Stimulated activated CD4-positive, alpha-beta T cell treated with anti-CD3 and anti-CD28 coated beads, TNF-alpha, amount 100 ng/mL, for 1 hour (primary cell): ENCODE measurements at places on chromosomes 2 and 18.

DNA sequence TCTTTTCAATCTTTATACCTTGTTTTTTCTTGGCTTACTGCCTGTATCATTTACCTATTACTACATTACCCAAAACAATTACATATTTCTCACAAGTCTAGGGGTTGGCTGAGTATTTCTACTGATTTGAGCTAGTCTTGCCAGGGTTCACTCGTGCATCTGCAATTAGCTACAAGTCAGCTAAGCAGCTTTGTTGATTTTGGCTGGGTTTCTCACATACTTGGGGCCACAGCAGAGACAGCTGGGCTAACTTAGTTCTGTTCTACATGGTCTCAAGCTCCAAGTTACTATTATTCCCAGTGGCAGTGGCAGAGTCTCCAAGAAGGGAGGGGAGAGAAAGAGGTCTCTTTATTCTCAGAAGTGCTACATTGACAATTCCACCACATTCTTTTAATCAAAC lies 54.7 kb upstream of the SP5 start:
- no peak for DNase-seq

- no peak for DNase-seq
Observed at GRCh38 chr2:28447086-28447485, 48.8 kb upstream of the PLB1 start.

- DNase-seq = no peak
Observed at GRCh38 chr18:78046631-78047030, 797.0 kb downstream of the GALR1 start.

DNA sequence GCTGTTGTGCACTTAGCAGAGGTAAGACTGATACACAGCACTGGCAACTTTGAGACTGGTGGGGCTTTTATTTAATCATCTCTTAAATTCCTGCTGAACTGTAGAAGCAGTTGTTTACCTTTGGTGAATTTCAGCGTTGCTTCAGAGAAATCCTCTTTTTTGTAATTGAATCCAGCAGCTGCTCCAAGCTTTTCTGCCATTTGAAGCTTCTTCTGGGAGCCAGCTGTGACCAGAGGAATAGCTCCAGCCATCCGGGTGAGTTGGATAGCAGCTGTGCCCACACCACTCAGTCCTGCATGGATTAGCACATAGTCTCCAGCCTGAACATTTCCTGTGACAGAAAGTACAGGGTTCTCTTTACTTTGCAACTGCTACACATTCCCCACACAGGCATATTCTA lies 3.9 kb downstream of the TP53I3 start:
- no peak for DNase-seq

DNA sequence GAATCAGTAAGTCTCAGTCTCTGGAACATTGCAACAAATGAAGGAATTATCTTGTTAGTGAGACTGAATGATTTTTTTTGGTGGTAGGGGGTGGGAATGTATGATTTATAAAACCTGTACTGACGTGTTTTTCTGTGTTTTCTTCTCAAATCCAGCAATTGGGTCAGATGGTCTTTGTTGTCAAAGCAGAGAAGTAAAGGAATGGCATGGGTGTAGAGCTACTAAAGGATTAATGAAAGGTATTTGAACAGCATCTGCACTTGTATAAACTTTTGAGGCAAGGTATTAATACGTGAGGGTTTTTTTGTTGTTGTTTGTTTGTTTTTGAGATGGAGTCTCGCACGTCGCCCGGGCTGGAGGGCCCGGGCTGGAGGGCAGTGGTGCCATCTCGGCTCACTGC lies 10.7 kb downstream of the DDX1 start:
- DNase-seq = no peak

DNA sequence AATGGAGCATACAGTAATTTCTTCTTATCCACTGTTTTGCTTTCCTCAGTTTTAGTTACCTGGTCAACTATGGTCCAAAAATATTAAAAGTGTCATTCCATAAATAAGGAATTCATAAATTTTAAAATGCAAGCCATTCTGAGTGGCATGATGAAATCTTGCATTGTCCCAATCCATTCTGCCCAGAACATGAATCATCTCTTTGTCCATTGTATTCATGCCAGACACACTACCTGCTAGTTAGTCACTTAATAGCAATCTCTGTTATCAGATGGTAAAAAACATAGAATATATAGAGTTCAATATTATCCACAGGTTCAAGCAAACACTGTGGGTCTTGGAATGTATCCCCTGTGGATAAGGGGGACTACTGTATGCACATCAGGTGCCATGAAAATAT lies 872.2 kb upstream of the NXPH2 start:
- no peak for DNase-seq

- DNase-seq = no peak
Observed at GRCh38 chr18:27263369-27263768, 78.3 kb upstream of the CHST9 start.
